Kasumi-1 (cell line): ENCODE measurements at places on chromosomes 6 and 20.

GRCh38 chr6:84013931-84014330 is 19.6 kb upstream of the MRAP2 start:
- DNase-seq = no peak

DNA sequence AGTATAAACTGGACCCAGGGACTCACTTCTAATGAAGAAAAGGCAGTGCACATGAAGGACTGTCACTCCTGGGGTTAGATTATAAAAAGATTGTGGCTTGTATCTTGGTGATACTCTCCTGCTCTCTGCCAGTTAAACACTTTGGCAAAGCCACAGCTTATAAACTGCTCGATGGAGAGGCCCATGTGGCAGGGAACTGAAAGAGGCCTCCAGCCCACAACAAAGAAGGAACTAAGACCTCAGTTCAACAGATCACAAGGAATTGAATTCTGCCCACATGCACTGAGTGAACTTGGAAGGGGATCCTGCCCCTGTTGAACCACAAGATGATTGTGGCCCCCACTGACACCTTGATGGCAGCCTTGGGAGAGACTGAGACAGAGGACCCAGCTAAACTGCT is 363.8 kb downstream of the CBLN4 start:
- DNase-seq = no peak

- no peak for DNase-seq
Observed at GRCh38 chr20:20073801-20074371, 21.6 kb downstream of the CFAP61 start.

DNA sequence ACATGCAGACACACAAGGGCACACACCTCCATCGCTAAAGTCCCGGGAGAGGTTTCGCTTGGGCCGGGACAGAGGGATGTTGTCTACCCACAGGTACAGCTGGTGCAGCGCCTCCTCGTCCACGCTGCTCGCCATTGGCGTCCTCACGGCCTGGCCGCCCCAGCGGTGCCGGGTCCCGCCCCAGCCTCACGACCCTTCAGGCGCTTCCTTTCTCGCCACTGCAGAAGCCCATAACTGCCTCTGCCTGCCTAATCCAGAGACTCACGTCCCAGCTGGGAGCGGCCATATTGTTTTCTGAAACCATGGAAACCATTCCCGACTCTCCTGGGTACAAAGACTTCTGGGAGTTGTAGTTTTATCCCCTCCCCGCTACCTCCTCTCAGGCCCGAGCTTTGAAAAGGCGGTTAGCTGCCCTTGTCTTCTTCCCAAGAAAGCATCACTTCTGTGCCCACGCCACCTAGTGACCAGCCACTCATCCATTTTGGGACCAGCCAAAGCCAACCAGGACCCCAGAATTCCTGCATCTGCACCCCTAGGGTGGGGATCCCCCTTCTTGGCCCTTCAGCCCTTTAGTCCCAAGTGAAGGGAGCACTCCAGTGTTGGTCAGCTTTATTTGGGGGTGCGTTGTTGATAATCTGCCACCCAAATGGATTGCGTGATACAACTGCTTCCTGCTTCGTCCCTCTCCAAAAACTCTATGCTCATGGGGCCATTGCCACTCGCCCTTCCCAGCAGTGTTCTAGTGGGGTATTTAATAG is at the start of gene SPEF1:
Gene SPEF1, minus strand, starts transcription at position 296 of the 758 bp plus-strand sequence. Its CDS starts 161 bp downstream, at position 135.
- peak; percentile 97 for DNase-seq

DNA sequence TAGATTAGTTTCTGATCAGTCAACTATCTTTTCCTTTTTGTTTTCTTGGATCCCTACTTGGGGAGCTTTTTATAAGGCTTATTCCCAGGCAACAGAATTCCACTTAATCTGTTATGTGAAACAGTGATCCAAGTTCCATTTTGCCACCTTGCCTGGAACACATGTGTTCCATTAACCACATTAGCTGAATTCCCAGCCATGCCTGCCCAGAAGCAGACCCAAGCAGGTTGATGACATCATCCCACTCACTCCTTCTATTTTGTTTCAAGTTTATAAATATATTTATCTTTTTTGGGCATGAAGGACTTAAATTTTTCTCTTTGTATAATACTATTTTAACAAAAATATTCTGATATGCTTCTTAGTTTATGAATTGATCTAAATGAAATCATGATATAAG is 587.4 kb downstream of the GRIK2 start:
- no peak for DNase-seq

DNA sequence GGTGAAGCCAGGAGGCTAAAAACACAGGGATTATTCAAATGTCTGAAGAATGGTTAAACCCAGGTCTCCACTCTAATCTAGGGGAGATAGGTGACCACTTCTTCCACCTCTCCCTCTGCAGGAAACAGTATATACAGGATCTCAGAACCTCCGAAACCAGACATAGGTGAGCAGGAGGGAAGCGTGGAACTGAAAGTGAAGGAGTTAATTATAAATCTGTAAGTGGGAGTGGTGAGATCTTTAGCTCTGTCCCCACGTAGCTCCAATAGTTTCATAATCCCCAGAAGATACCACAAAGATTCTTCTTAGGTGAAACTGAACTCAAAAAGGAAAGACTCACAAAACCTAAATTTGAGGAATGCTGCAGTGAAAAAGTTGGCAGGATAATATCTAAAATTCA is 76.8 kb downstream of the THEMIS start:
- DNase-seq = no peak

- peak; percentile 70 for DNase-seq
Observed at GRCh38 chr6:146901940-146902816, 302.0 kb upstream of the STXBP5 start.

DNA sequence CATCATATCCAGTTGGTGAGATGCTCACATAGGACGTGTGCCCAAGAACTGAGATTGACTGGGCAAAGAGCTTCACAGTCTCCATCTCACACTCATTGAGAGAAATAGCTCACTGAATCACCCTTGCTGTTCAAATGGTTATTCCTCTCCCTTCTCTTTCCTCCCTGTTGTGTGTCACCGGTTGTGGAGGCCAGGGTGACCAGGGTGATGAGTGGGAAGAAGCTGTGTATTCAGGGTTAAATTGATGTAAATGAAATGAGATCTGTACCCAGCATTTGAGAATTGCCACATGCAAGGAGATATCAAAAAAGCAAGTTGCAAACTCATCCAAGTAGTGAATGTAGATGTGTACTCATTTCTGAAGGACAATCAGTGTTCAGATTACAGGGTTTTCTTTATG is 36.6 kb upstream of the VAPB start:
- no peak for DNase-seq

GRCh38 chr20:20362774-20363433 is 5.0 kb upstream of the INSM1 start:
- DNase-seq = no peak

GRCh38 chr6:35485402-35485877 is 11.4 kb downstream of the TEAD3 start:
- no peak for DNase-seq

DNA sequence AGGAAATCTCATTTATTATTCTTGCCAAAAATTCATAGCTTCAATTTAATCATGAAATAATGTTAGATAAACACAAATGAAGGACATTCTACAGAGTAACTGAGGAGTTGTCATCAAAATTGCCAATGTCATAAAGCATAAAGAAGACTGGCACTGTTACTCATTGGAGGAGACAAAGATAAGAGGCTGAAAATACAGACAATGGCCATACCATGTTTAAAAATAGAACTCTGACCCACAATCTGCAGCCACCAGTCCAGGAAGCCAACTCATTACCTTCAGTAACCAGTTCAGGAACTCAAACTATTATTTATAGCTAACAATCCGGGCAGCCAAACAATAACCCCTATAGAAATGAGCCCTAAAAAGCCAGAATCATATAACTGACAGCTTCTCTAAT is 795.6 kb downstream of the TENT5A start:
- DNase-seq = no peak

- DNase-seq = no peak
Observed at GRCh38 chr6:166933396-166933795, 23.0 kb downstream of the RNASET2 start.

- peak; percentile 49 for DNase-seq
Observed at GRCh38 chr6:47134476-47135189, 92.5 kb upstream of the ADGRF1 start.

DNA sequence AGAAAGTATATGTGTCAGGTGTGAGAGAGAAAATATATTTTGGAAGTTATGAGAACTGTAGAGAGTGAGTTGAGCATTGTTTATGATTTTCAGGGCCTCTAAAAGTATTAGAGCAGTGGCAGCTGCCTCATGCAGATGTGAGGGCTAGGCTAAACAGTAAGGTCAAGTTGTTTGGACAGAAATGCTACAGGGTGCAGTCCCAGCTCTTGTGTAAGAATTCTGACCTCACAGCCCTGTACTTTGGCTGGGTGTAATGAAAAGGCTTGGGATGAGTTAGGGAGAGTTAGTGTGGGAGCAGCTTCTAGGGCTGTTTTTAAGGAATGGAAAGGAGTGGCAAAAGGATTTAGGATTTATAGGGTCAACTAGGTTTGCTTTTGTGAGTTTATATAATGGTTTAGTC is 764.8 kb upstream of the ADGRB3 start:
- no peak for DNase-seq

DNA sequence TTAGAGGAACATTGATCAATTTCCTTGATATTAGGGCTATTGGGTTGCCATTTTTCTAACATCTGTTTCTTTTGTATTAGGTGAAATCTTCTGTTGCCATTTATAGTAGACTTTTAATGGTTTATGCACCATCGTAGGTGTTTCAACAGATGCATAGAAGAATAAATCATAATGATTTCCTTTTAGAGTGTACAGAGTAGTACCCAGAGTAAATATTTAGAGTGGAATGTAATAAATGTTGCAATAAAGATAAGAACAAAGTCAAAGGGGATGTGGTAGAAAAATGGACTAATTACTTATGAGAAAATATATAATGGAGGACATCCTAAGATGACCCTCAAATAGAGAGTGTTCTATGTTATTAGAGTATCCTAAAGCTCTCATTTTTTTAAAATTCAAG is 643.0 kb upstream of the CITED2 start:
- DNase-seq = no peak

- no peak for DNase-seq
Observed at GRCh38 chr6:139515511-139515910, 141.1 kb upstream of the CITED2 start.

- no peak for DNase-seq
Observed at GRCh38 chr6:156185113-156185512, 592.1 kb upstream of the ARID1B start.

DNA sequence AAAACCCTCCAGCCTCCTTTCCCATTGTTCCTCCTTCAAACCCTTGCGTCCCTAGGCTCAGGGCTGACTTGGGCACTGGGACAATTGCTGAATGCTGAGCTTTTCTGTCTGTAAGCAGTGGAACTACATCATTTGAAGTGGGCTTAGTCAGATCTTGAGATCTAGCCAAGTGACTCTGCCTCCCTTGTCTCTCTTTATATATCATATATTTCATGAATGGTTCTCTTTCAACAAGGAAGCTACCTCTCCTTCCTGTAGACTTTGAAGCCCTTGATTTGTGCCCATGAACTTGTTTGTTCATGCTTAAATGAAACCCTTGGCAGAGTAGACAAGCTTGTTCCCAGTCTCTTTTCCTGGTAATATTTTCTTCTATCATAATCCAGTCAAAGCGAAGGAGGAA is 60.0 kb upstream of the KIF13A start:
- no peak for DNase-seq

DNA sequence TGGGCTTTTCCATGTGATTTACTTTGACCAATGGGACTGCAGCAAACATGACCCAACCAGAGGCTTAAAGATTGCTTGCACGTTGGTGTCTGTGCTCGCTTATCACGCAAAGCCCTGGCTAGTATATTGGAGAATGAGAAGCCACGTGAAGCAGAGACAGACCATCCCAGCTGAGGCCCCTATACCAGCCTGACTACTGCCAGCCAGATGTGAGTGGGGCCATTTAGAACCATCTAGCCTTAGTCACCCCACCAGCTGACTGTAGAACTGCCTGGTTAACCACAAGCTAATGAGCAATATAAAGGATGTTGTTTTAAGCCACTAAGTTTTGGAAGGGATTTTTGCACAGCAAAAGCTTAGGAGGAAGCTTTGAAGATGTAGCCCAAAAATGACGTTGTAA is 74.5 kb downstream of the MACROD2 start:
- no peak for DNase-seq

DNA sequence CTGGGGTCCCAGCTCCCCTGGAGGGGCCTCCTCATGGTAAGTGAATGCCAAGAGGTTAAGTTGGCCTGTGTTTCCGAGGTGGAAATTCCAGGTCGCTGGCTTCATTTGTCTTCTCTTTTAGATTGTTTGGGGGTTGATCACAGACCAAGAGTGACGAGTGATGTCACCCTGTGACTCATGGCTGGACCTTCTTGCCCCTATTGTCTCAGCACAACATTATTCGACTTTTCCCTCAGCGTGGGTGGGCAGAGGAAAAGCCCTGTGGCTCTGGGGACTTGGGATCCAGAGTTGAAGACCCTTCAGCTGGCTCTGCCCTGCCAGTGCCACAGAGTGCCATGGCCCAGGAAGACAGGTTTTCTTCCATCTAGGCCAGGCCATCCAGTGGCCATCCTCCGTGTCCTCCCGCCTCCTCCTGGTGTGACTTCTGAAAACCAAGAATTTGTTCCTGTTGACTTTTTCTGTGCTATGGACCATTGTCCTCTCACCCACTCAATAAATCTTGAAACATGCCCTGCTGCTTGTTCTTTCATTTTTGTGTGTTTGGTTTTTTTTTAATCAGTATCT is 15.4 kb upstream of the SNHG17 start:
- DNase-seq = no peak

DNA sequence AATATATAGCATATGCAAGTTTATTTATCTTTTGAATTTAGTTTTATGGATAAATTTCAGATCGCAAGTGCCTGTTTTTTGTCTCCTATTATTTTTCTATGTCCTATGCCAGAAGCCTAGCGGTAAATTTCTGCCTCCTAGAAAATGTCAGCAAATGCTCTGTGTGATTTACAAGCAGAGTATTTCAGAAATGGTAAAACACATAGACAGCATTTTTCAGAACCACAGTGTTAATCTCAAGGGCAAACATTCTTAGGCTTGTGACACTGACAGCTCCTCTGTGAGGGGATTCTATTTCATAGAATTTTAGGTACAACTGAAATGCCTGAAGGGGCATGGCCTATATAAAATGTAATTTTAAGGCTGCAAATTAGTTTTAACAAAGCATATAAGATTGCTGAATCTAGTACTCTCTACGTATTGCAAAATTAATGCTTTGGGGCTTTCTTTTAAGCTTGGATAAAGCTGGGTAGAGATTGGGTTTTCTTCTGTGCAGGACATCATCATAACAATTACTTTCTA is 89.9 kb upstream of the PTCHD4 start:
- DNase-seq = no peak

DNA sequence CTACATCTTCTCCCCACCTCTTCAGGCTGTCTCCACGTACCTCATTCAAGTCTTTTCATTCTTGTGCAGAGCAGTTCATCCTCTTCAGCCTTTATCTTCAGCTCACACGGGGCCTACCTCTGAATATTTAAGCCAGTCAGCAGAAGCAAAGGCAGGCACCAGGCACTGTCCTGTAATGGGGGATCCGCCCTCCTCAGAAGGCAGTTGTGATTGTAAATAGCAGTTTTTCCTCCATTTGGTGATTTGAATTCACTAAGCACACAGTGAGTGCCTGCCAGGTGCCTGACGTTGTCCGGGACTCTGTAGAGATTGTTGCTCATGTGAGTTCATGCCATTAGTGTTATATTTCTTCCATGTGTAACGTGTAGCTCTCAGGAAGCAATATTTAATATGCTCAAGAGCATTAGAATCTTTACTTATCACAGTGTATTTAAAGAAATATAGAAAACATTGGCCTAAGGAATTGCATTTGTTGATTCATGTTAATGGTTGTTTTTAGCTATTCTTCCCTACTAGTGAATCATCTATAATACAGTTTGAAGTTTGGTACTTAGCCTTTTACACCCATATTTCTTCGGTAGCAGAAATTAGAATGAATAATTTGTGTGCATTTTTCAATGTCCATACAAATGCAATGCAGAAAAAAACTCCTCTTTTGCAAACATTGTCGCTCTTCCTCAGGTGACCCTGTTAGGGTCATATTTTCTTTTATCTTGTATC is 17.9 kb downstream of the BPHL start:
- DNase-seq = no peak
